ENCODE measurements at places on chromosomes 7 and 10. TPM values are rescaled to one million over a fixed set of nuclear protein-coding genes. Genes with fewer than 3 reads are reported as not detected.

DNA sequence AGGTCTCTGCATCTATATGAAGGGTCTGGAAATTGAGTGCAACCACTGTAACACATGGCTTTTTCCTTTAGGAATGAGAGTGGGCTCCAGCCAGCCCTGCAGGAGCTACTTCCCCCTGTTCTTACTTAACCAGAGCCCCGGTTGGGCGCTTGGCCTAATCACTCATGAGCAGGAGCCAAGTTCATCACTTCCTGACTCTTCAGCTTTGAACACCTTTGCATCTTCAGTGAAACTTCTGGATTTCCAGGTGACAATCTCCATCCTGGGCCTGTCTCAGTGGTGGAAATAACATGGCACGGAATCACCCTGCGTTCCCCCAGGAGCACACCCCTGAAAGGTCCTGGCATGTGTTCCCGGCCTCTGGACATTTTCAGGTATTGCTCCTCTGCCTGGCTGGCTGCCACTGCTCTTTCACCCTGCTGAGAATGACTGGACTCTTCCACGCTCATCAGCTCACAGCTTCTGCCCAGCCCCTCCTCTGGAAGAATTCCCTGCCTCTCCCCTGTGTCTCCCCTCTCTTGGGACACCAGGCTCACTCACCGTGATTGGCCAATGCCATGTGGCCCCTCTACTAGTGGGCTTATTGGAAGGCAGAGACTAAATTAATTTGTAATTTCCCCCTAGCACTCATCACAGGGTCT, 229.1 kb upstream of the GRB10 start:
- DNase-seq, result peak; percentile 5

The WEE2 gene
- not detected for total RNA-seq

DNA sequence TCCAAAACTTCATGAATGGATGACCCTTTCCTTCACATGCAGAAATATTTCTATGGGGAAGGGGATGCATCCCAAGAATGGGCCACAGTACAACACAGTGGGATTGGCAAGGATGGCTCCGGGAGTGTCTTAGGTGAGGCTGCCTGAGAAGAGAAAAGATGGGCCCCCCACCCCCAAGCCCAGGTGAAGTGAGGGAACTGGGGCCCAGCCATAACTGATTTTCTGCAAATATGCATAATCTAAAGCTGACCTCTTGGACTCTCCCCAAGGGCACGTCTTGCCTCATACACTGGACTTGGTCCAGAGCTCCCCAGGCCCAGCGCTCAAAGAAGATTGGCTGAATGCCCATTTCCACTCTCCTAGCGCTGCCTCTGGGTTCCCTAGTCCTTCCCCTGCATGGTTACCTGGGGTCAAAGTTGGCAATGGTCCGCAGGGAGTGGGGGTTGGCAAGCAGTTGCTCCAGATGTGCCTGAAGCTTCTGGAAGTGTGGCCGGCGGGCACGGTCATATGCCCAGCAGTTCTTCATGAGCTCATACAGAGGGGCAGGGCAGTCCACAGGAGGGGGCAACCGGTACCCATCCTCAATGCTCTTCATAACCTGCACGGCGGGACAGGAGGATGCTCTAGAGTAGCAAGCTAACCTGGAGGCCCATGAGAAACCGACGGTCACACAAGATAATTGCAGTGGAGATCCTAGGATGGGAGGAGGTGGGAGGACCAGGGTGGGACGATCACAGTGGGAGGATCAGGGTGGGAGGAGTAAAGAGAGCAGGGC, 12.3 kb downstream of the ZYX start:
- DNase-seq, result no peak

The BTBD16 gene
- not detected for total RNA-seq

DNA sequence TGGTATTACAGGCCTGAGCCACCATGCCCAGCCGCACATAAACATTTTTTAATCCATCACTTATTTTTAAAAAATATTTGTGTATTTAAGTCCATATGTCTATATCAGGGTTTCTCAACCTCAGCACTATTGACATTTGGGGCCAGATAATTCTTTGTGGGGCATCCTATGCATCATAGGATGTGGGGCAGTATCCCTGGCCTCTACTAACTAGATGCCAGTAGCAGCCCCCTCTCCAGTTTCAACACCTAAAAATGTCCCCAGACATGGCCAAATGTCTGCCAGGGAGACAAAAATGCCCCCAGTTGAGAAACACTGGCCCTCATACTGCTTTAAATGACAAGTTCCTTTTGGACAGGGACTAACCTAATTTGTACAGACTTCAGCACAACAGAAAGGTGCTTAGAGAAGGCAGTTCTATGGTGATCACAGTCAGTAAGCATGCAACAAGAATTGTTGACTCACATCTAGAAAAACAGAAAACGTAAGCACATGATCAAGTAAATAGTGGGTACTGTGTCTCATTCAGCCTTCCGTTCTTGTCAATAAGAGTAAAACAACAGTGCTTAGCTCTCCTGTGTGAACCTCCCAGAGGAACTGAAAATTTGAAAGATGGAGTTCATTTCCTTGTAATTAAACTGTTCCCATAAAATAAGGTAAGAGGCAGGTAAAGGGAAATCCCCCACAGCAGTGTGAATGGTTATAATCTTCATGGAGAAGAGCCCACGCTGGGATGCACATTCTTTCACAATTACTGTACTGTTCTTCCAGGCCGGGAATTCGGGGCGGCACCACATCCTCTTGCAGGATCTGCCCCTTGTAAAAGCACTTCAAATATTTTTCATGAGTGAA, 17.3 kb upstream of the ADRB1 start:
- DNase-seq, result no peak

GRCh38 chr10:79444199-79445119, 965 bp downstream of the ZCCHC24 start:
- peak; percentile 55 for DNase-seq

The SEMA4G gene
- 1.4 TPM for total RNA-seq

The ACADSB gene
- total RNA-seq, result 36.4 TPM

The SLC18A2 gene
- total RNA-seq, result 0.22 TPM

DNA sequence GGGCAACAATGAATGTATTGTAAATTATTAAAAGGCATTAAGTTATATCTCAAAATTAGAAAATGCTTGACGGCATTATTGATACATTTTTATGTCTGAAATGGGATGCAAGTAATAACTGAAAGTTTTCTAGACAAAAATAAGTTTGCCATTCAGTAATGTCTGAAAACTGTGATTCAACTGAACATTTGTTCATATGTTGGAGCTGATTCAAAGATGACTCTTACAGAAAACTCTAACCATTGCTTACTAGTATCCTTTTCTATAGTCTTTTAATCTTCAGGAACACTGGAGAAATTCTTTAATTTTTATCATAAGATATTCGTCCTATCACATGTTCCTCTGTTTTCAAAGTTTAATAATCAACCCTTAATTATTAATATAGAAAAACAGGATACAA, 71.1 kb upstream of the TFEC start:
- DNase-seq, result no peak

DNA sequence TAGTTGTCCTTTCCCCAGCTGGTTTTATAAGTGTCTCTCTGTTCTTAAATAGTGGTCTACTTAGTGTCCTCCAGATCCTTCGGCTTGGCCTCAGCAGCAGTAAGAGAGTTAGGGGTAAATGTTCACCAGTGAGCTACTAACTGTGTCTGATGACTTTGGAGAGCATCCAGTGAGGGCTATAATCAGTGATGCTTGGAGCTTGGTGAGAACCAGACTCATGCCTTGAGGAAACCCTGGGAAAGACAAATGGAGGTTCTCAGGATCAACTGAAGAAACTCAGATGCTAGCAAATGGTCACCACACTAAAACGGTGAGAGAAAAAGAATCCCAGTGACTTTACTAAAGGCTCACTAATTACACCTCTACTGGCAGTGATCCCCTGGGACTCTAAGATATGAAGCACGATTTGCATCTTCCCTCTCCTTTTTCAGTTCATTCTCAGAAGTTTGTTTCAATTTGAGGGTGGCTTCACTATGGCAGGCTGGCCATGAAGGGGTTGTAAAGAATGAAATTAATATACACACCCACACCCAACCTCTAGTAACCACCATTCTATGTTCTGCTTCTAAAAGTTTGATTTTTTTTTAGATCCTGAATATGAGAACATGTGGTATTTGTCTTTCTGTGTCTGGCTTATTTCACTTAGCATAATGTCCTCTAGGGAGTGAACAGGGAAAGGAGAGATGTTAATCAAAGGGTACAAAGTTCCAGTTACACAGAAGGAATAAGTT, 177.9 kb downstream of the PDE1C start:
- DNase-seq, result no peak

GRCh38 chr7:151387161-151388006, 22.5 kb downstream of the WDR86 start:
- no peak for DNase-seq

- DNase-seq, result no peak
Observed at GRCh38 chr7:20980232-20980631, 193.5 kb upstream of the SP8 start.

The OR2A5 gene
- not detected for total RNA-seq

- DNase-seq, result no peak
Observed at GRCh38 chr10:78494179-78494578, 460.5 kb downstream of the RPS24 start.

GRCh38 chr7:96266580-96266979, 55.3 kb downstream of the SLC25A13 start:
- no peak for DNase-seq

GRCh38 chr10:102038410-102038809, 17.6 kb downstream of the ARMH3 start:
- no peak for DNase-seq

DNA sequence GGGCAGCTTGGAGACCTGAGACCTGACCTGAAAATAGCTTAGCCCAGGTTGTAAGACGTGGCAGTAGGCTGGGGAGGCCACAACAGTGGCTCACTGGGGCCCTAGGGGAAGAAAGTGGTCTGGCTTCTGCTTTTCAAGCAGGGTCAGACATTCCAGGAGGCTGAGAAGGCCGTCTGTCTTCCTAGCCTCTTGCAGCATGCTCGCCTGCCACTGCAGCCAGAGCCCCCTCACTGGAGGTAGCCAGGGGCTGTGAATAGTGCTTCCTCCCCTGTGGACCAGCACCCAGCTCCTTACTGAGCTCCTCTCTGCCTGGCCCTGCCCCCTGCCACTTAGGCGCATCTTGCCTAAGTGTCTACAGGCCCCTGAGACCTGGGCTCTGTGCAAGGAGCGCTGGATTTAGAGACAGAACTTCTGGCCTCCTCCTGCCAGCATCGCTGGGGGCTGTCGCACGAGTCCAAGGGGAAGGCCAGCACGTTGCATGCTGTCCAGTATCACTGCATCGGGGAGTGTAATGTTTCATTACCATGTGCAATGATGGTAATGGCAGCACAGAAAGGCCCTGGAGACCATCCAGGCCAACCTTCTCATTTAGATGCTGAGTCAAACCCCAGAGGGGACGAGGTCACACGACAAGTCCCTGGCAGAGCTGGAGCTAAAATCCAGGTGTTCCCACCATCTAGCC, 12.7 kb downstream of the ZMIZ1 start:
- DNase-seq, result no peak

- no peak for DNase-seq
Observed at GRCh38 chr7:47600199-47601118, 18.5 kb upstream of the TNS3 start.

The BAMBI gene
- 0.29 TPM for total RNA-seq

The LIPN gene
- total RNA-seq, result not detected

DNA sequence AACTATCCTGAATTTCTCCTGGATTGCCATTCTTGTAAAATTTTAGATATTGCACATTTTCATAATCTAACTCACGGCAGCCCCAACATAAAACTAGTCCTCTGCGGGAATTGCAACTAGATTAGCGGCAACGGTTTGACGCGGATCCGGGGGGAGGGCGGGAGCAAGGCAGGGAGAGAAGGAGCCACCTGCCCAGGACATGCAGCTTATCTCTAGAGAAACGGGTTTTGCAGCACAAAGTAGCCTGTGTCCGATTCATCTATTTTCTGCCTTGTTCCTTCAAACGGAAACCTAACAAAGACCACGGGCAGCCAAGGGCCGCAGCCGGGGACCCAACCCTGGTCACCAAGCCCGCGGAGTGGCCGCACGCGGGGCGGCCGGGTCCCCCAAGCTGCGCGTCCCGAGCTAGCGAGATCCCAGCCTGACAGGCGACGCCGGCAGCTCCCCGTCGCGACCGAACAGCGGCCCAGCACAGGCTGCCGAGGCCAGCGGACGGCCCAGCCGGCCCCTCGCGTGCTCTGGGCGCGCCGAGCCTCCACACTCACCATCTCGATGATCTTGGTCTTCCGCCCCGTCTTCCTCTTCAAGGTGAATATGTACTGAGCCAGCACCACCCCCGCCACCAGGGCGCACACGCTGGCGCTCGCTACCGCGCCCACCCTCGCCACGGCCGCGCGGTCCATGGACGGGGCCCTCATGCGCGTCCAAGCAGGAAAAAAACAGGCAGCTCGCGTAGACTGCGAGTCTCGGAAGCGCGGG, at the start of gene NT5C3A:
Gene NT5C3A, minus strand, starts transcription at position 754 of the 759 bp plus-strand sequence. Its CDS starts 71 bp downstream, at position 683.
- DNase-seq, result no peak

The MMD2 gene
- not detected for total RNA-seq

The OR9A2 gene
- total RNA-seq, result not detected

The HMX3 gene
- not detected for total RNA-seq

DNA sequence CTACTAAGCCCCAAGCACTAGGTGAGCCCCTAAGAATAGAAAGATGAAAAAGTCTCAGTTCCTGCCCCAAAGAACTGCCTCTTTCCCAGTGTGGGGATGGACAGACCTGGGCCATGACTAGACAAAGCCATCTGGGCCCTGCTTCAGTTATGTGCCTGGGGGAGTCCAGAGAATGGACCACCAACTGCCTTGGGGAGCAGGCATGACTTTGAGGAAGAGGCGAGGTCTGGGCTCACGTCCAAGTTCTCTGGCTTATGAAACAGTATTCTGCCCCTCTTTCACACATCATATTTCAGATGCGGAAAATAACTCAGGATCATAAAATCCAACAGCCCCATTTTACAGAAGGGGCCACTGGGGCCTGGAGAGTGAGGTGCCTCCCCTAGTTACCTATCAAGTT, 80.3 kb downstream of the PLXNA4 start:
- DNase-seq, result no peak

GRCh38 chr7:157768198-157768597, 431.4 kb downstream of the DNAJB6 start:
- no peak for DNase-seq

DNA sequence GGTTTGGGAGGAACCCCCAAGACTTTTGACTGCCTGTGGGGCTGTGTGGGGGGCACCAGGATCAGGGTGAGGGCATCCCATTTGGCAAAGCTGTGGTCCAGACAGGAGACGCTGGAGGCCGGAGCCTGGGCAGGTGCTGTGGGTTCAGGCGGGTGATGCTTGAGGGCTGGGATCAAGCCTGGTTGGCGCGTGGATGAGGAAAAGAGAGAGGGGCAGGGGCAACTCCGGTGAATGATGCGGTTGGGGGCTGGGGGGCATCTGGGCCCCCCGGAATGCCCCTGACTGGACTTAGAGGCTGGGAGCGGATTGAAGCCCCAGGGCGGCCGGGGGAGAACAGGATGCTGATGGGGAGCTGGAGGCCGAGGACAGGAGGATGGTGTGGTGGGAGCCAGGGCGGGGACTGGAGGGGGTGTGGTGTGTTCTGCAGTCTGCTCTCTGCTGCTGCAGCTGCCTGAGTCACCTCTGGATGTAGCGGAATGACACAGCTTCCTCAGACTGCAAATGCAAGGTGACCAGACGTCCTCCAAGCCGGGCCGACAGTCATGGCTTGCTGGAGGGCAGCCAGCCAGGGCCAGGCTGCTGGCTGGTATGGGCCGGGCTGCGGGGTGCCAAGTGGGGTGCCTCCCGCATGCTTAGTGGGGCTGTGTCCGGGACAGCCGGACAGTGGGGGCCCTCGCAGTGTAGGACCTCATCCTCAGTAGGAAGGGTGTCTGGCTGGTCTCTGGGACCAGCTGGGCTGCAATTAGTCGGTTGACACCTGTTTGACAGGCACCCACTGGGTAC, 3.2 kb downstream of the MAFK start:
- no peak for DNase-seq
